ENCODE measurements at places on chromosomes 3 and 15.

- DNase-seq: peak; percentile 49
Measured at GRCh38 chr15:74723754-74724334, 1.5 kb downstream of the CYP1A1 start.

- no peak for DNase-seq
Measured at GRCh38 chr3:130772129-130772528, 25.5 kb upstream of the PIK3R4 start.

- DNase-seq: no peak
Measured at GRCh38 chr3:10521772-10522441, 16.5 kb upstream of the ATP2B2 start.

DNA sequence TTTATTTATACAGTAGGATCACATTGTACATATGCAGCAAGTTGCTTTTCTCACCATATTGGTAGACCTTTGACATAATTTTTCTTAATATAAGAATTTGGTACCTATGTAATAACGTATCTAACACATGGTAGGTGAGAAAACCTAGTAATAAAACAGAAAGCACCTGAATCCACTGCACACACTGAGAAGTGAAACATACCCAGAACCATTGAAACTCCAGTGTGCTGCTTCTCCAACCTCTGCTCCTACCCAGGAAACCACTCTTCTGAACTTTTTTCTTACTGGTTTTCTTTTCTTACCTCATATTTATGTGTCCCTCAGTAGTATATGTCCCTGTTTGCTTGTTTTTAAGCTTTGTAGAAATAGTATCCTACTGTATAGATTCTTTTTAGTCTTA is 293.0 kb downstream of the UBE2E2 start:
- no peak for DNase-seq

DNA sequence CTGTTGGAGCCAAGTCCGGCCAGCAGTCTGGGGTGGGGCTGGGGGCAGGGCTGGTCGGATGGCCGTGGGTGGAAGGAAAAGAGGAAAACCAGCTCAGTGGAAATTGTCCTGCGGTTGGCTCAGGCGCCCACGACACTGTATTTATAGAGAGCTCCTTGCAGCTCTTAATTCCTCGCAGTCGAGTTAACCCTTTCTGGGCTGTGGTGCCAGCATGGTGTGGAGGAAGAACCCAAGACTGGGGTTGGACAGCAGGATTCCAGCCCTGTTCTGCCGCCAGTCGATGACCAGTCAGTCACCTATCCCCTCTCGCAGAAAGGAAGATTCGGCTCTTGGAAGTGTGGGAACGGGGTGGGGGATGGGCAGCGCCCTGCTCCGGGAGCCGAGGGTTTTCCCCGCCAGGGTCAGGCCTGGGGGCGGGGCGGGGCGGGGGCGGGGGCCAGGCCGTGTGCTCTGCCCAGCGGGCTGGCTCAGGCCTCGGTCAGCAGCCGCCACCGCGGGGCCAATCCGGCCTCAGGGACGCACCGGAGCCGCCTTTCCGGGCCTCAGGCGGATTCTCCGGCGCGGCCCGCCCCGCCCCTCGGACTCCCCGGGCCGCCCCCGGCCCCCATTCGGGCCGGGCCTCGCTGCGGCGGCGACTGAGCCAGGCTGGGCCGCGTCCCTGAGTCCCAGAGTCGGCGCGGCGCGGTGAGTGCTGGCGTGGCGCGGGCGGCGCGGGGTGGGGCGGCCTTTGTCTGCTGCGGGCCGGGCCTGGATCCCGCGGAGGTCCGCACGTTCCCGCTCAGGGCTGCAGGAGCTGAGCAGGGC is at the start of gene CD276:
Gene CD276 (plus strand): TSS at position 607 of the 804 bp plus-strand sequence. CDS start 15,257 bp downstream, outside the sequence.
- peak; percentile 76 for DNase-seq

DNA sequence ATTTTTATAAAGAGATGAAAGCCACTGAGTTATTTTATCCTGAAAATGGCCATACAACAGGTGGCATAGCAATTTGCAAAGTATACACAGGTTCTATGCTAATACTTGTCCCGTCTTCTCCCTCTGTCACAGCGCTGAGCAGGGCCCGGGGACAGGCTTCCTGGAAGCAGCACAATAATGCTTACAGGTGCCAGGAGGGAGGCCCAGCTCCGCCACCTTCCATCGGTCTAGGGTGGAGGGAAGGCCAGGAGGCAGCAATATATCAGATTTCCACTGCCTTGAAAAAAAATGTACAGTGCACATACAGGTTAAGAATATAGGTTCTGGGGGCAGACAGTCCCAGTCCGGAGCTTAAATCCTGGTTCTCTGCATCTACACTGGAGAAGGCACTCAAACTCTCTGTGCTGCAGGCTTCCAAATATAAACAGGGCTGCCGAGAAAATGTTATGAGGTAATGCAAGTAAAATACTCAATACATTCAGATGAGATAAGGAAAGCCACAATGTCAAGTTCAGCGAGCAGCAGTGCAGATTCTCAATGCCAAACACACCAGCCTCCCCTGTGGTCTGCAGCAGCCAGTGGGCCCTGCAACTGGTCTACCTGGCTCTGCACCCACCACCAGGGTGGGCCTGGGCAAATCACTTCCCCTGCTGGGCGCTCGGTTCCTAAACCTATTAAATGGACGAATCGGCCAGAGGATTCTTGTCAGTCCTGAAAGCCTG is 189.6 kb downstream of the XXYLT1 start:
- no peak for DNase-seq

DNA sequence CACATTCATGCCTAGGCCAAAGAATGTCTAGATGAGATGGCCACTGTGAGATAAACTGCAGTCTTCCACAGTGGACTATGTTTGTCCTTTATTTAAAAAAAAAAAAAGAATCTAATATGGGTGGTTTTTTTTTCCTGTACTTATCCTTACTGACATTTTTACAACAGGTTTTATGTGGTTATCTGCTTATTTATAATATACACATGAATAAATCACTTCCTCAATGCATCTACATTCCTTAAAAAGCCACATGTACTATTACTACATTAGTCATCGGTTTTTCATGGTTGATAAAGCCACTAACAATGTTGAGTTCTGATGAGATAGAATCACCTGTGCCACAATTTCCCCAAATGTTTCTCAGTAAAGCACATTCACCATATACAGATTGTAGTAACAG is 341.3 kb upstream of the THBS1 start:
- DNase-seq: no peak

- DNase-seq: no peak
Measured at GRCh38 chr3:158460926-158461325, 110.1 kb upstream of the MLF1 start.

- no peak for DNase-seq
Measured at GRCh38 chr3:152346740-152347139, 78.0 kb downstream of the MBNL1 start.

DNA sequence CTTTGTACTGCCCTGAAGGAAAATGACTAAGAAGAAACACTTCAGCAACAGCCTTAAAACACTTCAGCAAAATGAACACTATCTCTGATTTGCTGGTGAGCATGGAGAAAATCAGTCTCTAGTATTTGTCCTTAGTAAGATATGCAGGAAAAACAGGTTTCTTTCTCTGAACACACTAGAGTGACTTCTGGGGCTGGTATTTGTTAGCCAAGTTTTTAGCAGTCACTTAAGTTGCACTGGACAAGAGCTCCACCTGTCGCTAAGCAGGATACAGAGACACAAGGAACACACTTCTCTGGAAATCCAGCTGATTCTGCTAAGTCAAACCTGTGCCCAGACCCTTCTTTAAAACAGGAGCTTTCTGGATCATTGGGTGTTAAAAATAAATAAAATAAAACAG is 65.3 kb downstream of the CHAC1 start:
- peak; percentile 25 for DNase-seq

DNA sequence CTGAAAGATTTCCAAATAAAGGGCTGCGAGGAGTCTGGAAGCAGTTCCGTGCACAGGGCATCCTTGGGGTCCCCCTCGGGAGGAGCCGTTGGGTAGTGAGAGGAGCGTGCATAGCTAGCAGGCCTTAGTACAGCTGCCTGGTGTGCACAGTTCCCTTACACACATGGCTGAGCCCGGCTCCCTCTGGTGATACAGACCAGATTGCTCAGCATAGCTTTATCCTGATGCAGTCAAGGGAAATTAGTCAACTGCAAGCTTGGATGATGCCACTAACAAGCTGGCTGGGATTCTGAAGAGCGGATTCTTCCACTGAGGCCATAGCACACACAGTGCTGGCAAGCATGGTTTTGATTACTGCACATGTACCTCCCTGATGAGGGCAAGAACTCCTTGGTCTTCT is 349.4 kb downstream of the LRTM1 start:
- peak; percentile 72 for DNase-seq

- DNase-seq: no peak
Measured at GRCh38 chr3:108110934-108111333, 20.1 kb upstream of the CD47 start.

- DNase-seq: no peak
Measured at GRCh38 chr15:101535170-101535902, 45.8 kb upstream of the PCSK6 start.

- DNase-seq: no peak
Measured at GRCh38 chr3:159091936-159092335, 290.1 kb downstream of the MFSD1 start.

DNA sequence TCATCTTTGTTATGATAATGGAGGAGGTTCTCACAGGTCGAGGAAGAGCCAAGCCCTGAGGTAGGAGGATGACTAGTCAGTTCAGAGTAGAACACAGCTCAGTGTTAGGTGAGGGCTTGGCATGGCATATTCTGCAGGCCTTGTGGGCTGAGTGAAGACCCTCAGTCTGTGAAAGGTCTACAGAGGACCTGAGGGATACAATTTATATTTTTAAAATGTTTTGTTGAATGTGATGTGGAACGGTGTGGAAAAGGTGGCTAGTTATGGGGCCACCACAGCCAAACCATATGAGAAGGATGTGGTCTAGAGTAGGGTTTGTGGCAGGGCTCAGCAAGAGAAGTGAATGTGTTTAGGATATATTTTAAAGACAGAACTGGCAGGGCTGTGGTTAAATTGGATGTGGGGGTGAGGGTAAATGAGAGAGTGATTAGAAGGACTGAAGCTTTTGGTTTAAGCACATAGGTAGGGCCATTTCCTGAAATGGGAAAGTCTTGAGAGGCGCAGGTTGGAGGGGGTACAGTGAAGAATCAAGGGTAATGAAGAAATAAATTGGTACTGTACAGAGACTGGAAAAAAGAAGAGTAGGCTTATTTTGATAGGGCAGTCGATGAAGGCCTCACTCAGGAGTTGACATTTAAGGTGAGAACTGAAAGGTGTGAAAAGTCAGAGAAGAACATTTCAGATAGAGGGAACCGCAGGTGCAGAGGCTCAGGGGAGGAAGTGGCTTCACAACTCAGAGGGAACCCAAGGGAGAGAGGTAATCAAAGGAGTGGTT is 60.5 kb downstream of the SPTSSB start:
- no peak for DNase-seq

- no peak for DNase-seq
Measured at GRCh38 chr15:40053079-40053830, 14.3 kb upstream of the SRP14 start.

- no peak for DNase-seq
Measured at GRCh38 chr3:133881939-133882825, 13.5 kb downstream of the RAB6B start.

DNA sequence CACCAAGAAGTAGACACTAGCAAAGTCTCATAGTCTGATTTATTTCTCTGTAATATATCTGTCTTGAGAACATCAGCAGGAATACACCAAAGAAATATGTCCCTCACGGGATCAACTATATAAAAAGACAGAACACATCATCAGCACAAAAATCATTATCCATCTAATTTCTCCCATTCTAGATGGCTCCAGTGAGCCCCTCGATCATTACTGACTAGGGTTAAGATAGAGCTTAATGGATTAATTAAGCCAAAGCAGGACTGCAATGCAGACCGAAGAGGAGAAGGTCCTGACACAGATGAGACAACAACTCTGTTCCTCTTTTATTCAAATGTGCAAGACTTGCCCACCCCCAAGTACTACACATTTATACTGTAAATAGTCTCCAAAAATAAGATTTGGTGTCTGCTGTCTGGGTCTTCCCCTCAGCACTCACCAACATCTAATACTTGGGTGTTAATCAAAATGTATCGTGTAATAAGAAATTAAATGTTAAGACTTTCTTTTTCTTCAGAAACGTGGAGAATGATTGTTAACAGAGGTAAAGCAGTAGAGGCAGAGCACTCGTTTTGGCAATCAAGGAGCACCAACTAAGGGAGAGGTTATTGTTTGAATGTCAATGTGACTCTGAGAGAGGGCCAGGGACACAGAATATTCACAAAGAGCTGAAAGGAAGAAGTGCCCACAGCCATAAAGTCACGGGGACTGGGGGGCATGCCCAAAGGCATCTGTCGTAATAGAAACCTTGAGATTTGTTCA is 133.6 kb downstream of the TIGIT start:
- no peak for DNase-seq

DNA sequence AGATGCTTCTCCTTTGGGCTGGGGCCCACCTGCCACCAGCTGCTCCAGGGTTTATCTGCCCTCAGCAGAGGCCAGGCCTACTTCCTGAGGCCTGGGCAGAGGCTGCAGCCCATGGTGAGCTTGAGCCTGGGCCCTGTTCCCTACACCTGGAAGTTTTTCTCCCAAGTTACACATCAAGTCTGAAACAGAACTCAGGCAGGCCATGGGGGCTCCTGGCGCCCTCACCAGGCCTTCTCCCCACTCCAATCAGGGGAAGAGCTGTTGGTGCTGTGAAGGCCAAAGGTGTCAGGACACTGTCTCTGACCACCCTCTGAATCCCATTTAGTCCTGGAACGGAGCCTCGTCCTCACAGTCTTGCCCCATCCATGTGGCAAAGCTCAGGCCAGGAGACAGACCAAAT is 7.3 kb downstream of the VWA5B2 start:
- DNase-seq: no peak

GRCh38 chr15:57943171-57943570 is 122.3 kb downstream of the ALDH1A2 start:
- DNase-seq: no peak

GRCh38 chr3:112097378-112097777 is 11.2 kb downstream of the C3orf52 start:
- DNase-seq: no peak

GRCh38 chr3:137061186-137061585 is 103.4 kb downstream of the IL20RB start:
- DNase-seq: no peak

- no peak for DNase-seq
Measured at GRCh38 chr3:45105855-45106671, 40.1 kb downstream of the CDCP1 start.

GRCh38 chr15:78855746-78856145 is 16.9 kb upstream of the MORF4L1 start:
- no peak for DNase-seq

- DNase-seq: no peak
Measured at GRCh38 chr3:46318207-46318927, 35.5 kb upstream of the CCR2 start.

DNA sequence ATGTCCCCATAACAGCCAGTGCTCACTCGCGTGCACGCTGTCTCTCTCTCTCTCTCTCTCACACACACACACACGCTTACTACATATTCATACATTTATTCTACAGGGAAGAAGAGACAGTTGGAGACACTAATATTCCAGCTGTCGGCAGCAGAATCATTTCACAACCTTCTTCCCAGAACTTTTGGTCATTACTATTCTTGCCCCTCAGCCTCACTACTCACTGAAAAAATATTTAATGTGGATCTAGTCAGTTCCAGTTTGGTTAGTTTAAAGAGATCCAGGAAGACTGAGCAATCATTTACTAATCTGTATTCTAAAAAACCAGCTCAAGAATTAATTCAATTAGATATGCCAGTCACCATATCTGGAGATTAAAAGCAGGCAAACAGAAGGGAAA is 394.9 kb downstream of the PTPRG start:
- no peak for DNase-seq

GRCh38 chr3:17079933-17080332 is 195.2 kb downstream of the PLCL2 start:
- DNase-seq: no peak
